Right atrium auricular region (tissue), 2 donors: ENCODE measurements at places on chromosomes 5 and 9. TPM values are rescaled to one million over a fixed set of nuclear protein-coding genes. Genes with fewer than 3 reads are reported as not detected.
A peak's percentile ranks its signal among the peaks of the same experiment; 100 is the strongest.

- no peak for DNase-seq
These were observed 244.9 kb downstream of the TRIM36 start for GRCh38 chr5:114924769-114925168.

- DNase-seq: no peak
These were observed 168.7 kb downstream of the GRIA1 start for GRCh38 chr5:153659039-153659736.

DNA sequence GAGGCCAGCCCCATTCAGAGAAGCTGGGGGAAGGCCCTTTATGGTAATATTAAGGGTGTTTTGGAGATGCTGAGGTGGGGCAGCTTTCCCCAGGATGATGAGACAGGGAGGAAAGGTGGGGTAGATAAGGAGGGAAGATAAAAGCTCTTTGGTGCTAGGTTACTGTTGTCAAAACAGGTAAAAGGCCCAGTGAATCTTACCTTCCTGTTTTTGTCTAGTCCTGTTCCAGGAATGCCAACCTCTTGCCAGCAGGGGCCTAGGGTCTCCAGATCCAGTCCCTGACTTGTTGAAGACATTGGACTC, 797 bp upstream of the CCL27 start:
- DNase-seq: no peak

GRCh38 chr9:116899337-116900006, 212.4 kb downstream of the TRIM32 start:
- DNase-seq: no peak

GRCh38 chr5:6712142-6712576, 1.1 kb upstream of the TENT4A start:
- DNase-seq: peak; percentile 77

DNA sequence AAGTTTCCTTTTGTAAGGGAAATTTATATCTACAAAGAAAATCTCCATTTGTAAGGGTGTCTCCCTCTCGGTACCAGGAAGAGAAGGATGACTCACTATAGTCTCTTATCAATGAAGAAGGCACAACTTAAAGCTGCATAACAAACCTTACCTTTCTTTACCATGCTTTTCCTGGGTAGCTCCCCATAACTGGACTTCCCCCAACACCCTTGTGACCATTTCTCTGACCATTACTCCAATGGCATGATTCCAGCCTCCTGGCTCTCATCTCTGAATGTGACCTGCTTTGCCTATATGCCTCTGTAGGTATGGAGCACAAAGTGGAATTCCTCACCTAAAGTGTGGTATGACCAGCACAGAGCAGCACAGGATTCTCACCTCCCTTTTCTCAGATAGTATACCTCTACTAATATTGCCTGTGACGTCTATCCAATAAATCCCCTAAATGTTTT, 62.8 kb downstream of the GNA14 start:
- no peak for DNase-seq

DNA sequence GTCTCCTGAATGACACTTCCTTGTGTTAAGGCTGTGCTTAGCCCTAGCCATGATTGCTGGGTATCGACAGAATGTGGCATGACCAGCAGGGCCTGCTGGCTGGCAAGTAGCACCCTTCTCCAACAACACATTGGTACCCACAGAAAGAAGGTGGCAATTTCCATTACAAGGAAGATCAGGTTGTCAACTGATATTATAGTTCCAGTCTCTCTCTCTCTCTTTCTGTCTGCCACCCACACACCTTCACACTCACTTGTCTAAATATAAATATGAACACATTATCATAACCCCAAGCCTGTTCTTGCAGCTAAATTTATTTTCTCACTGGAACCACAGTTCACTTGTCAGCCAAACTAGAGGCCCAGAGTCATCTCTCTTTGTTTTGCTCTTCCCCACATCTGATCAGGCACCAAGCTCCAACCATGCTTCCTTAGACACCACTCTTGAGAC, 408.1 kb upstream of the PIK3R1 start:
- no peak for DNase-seq

DNA sequence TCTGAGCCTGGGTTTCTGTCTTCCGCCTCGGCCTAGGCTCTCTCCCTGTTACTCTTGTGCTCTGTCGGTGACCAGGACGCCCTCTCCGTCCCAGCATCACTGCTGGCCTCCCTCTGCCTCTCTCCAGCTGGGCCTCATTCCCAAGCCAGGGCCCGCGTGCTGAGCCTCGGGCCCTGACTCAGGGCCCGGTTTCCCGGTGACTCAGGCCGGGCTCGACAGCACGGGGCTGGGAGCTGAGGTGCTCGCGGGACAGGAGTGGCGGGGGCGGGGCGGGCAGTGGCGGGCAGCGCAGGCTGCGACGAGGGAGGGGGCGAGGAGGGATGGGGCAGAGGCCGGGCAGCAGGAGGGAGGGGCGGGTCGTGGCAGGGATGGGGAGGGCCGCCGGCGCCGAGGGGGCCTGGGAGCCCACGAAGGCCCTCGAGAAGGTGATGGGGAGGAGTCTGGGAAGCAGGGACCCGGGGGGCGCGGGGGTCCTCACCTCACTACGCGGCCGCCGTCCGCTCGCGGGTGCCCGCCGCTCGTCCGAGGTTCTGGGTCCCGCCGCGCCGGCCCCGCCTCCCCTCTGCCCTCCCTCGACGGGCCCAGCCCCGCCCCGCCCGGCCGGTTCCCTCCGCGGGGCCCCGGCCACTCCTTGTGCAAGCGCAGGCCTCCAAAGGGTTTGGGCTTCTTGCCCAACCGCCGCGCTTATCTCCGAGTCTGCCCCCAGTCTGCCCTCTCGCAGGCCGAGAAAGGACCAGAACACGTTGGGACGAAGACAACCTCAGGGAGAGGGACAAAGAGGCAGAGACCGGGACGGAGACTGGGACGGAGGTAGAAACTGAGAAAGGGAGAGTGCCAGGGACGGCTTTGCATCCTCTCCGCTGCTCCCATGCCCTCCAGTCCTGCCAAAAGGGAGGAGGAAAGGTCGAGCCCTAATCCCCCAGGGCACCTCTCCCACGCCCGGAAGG, at the start of gene ARAP3:
ARAP3 (minus strand) TSS at position 536 of the 947 bp plus-strand sequence. CDS start 1,744 bp downstream, outside the sequence.
- peak; percentile 81 for DNase-seq

DNA sequence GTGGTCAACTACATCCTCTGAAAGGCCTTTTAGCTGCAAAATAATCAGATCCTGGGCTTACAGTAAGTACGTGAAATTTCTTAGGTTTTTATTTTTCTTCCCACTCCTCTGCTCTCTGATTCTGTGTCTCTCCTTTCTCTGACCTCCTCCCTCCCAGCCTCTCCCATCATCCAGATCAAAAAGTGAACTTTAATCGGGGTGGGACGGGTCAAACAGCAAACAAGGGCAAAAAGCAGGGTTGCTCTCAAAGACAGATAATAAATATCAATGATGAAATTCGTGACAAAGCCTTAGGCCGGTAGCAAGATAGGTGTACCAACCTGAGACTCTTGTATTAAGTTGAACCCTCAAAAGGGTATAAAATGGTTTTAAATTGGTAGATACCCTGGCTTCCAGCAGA, 76.1 kb downstream of the RANBP17 start:
- DNase-seq: no peak

DNA sequence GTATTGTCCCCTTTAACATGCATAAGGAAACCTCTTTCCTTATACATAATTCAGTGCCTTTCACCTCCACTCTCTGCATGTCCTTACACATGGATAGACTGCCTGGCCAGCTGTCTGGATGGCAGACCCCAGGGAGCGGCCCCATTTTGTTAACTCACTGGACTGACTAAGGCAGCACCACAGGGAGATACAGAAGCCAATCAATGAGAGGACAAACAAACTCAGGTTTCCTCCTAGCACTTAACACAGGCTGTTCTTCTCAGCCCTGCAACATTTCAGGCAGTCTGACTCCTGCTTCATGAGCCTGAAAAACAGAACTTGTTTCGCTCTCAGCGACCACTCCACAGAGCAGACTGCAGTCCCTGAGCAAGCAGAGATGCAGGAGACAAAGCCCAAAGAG, 135.4 kb upstream of the RASEF start:
- DNase-seq: no peak

DNA sequence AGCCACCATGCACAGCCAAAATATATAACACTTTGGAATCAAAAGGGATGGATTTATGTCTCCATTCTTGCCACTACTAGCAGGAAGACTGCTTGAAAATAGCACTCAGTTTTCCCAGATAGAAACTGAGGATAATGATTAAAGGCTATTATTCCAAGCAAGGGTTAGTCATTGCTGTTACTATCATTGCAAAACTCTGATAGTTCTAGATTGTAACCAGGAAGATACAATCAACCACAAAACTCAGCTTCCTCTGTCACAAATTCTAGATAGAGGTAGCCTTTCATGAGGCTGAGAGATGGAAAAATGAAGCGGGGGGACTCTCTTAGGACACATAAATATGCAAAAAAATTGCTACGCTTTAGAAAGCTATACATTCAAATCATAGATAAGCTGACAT, 3.1 kb downstream of the ANXA1 start:
- DNase-seq: no peak

- DNase-seq: no peak
These were observed 39.6 kb upstream of the SYNPO start for GRCh38 chr5:150600616-150601490.

DNA sequence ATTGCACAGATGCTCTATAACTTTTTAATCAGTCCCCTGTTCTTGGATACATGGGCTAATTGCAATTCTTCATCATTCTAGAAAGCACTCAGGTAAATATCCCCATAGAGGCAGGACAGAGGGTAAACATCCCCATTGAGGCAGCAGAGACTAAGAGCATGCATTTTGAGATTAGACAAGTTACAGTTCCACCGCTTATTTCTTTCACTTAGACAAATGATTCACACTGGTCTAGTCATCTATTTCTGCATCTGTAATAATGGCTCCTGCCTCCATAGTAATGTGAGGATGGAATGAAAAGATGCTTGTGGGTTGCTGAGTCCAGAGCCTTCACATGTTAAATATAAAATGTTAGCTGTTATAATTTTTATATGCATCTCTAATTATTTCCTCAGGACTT, 276.9 kb downstream of the ARHGAP26 start:
- DNase-seq: no peak

- no peak for DNase-seq
These were observed 31.2 kb downstream of the NANS start for GRCh38 chr9:98087420-98088354.

- DNase-seq: no peak
These were observed 391.6 kb downstream of the TMEM161B start for GRCh38 chr5:87877023-87877422.

DNA sequence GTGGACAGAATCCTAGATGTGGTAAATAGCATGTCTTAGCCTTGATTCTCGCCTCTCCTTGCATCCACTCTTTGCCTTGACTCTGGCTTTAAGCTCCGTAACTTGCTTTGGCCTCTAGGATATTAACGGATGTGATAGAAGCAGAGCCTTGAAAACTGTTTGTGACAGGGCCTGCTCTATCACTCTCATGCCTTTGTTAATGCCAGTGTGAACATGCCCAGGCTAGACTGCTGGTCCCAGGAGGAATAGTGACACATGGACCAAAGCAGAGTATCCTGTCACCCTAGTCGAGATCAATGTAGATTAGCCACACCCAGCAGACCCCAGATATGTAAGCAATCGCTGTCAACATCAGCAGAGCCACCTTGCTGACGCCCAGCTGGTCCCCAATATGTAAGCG, 109.9 kb upstream of the C9orf72 start:
- no peak for DNase-seq

- DNase-seq: no peak
These were observed 393.1 kb downstream of the TMEM232 start for GRCh38 chr5:110333384-110333783.

DNA sequence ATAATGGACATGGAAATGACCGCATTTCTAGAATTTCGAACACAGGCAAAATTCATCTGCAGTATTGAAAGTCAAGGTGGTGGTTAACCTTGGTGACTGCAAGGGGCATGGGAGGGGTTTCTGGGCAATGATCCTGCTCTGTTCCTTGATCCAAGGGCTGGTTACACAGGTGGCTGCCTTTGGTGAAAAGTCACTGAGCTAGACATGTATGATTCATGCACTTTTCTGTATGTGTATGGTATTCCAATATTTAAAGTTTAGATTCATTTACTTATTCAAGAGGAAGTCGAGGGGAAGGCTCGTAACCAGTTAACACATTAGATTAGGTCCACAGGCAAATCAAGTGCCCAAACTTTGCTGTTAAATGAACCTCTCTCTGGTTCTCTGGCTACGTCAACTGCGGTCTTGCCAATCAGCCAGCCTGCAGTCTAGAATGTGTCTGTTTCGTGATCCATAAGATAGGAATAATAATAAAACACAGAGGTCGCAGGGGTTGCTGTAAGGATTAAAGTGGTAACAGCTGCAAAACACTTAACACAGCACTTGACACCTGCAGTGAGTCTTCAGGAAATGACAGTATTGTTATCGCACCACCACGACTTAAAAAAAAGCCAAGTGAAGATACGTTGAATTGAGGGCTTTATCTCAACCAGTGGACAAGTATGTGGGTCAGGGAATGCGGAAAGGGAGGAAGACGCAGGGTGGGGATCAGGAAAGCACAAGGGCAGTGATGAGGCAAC, 92.5 kb downstream of the TLE1 start:
- DNase-seq: no peak

GRCh38 chr5:80860924-80861613, 99.1 kb upstream of the RASGRF2 start:
- DNase-seq: no peak

DNA sequence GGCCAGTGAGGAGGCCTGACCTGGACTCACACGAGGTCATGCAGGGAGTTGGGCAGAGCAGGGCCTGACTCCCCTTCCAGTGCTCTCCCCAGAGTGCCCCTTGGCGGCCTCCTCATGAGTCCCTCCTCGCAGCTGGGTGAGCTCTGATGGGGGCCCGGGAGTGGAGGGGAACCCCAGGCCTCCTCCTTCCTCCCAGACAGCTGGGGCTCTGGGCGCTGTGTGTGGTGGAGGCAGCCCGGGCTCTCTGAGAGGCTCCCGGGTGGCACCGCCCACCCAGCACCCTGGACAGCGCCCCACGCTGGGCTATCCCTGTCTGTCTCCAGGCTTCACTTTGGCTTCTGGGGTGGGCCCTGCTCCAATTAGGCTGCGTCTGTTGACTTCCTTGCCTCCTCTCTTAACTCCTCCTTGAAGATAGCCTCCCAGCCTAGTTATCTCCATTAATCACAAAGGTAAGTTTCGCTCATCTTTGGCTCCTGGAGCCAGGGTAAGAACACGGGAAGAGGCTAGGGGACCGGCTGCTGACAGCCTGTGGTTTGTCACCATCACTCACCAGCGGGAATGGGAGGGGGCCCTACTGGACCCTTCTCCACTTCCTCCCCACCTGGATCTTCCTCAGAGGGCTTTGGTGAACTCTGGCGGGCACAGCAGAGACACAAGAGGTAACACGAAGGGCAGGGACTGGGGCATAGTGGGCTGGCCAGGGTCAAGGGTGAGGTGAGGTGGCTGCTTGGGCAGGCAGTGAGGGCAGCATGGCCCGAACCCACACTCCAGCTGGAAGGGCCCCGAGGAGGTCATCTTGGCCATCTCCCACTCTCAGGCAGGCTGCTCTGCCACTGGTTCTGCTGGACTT, 13.1 kb downstream of the PSD2 start:
- no peak for DNase-seq

Gene PCDHA2
- total RNA-seq: 0.20 TPM

Gene OR1Q1
- not detected for total RNA-seq

Gene CCDC152
- 0.89 TPM for total RNA-seq

Gene SPATA31E1
- total RNA-seq: not detected

Gene FAM151B
- 1.8 TPM for total RNA-seq

Gene PCDHGB2
- 6.7 TPM for total RNA-seq

Gene PSD2
- total RNA-seq: 0.19 TPM

Gene C6
- 54.4 TPM for total RNA-seq

Gene ENTPD2
- 0.67 TPM for total RNA-seq

Gene DNM1
- 3.9 TPM for total RNA-seq

Gene BHMT
- not detected for total RNA-seq

Gene GIN1
- total RNA-seq: 5.0 TPM

Gene FLT4
- 2.0 TPM for total RNA-seq

Gene GABRB2
- 2.0 TPM for total RNA-seq

Gene SVEP1
- total RNA-seq: 12.7 TPM
